Muscle of leg (tissue), 16 donors: ENCODE measurements at places on chromosomes 6 and 20. TPM values are rescaled to one million over a fixed set of nuclear protein-coding genes. Genes with fewer than 3 reads are reported as not detected.

Gene BTNL2
- 0.36 TPM for polyA plus RNA-seq

Gene TUBB2B
- 63.5 TPM for polyA plus RNA-seq

Gene NKX2-4
- polyA plus RNA-seq = not detected

Gene GPX5
- polyA plus RNA-seq = not detected

Gene HLA-DRB1
- polyA plus RNA-seq = 8.4 TPM

Gene SH3BGRL2
- 9.0 TPM for polyA plus RNA-seq

Gene LTB
- polyA plus RNA-seq = 2.9 TPM

Gene LPA
- not detected for polyA plus RNA-seq

Gene DCDC2
- polyA plus RNA-seq = 0.16 TPM

Gene KIAA0408
- polyA plus RNA-seq = 14.1 TPM

Gene QRSL1
- polyA plus RNA-seq = 13.9 TPM

Gene CST2
- not detected for polyA plus RNA-seq

Gene PPIL1
- polyA plus RNA-seq = 36.2 TPM

- peak; percentile 7 for DNase-seq
Observed at GRCh38 chr6:18681832-18682503, 294.8 kb downstream of the RNF144B start.

DNA sequence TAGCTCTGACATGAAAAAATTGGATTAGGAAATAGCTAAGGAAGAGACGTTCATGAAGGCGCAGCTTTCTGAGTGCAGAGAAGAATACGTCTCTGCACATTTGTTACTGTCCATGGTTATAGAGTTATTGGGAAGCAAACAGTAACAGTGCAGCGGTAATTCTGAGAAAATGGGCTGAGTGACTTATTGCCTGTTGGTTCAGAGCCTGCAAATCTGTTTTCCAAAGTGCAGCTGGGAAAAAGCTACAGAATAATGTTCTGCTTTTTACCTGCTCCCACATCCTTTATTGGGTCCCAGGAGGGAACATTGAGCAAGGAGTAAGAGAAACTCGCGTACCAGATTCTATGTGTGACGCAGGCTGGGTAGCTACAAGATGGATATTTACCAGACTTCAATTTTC, 160.2 kb downstream of the BTBD3 start:
- peak; percentile 85 for DNase-seq

DNA sequence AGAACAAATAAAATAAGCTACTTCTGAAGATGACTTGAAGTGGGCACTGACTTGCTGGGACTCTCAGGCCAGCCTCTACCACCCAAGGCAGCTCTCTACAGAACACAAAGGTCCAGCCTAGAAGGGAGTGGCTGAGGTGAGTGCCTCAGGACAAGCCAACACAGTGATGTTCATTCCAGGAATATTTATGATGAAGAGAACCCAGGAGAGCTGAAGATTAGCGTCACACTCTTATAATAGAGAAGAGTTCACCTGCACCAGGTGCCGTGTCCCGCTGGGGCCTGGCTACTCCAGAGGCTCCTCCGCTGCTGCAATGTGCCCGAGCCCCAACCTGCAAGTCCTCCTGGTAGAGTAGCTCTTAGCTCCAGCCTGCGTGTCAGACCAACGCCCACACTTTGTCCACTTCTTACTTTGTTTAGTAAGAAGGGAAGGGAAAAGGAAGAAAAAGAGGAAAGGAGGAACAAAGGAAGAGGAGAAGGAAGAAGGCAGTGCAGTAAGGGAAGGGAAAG, 182.4 kb upstream of the QKI start:
- no peak for DNase-seq

- no peak for DNase-seq
Observed at GRCh38 chr6:76004202-76004601, 68.3 kb downstream of the IMPG1 start.

DNA sequence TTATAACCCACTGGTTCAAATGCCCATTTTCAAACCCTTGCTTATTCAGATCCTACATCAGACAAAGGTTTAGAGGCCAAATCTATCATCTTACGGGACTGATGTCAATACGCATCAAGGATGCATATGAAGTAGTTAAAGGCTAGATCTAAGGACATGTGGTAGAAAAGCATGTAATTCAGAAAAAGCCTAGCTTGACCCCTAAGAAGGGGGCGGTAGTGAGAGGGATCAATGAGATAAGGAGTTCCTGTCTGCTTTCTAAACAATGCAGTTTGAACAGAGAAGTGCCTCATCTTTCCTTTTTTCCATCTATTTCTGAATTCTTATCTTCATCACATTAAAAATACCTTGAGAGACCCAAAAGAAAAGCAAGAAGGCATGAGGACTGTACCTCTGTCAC, 237.7 kb downstream of the ARHGAP18 start:
- DNase-seq = no peak

- DNase-seq = peak; percentile 83
Observed at GRCh38 chr6:149060985-149061760, 256.3 kb upstream of the TAB2 start.

DNA sequence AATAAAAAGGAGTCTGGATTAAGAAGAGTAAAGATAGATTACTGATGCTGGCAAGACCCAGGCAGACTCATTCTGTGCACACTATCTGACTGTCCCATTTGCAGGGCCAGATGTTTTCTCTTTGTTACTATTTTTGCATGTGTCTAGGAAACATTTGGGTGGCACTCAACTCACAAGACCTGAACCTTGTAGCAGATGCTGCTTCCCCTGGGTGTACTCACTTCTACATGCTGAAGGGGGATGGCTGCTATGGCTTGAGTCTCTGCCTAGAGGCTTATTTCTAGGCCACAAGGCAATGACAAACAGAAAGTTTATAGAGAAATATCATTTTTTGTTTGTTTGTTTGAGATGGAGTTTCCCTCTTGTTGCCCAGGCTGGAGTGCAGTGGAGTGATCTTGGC, 351.4 kb downstream of the FOXA2 start:
- DNase-seq = peak; percentile 79

- DNase-seq = no peak
Observed at GRCh38 chr6:54262971-54263370, 45.3 kb upstream of the TINAG start.

DNA sequence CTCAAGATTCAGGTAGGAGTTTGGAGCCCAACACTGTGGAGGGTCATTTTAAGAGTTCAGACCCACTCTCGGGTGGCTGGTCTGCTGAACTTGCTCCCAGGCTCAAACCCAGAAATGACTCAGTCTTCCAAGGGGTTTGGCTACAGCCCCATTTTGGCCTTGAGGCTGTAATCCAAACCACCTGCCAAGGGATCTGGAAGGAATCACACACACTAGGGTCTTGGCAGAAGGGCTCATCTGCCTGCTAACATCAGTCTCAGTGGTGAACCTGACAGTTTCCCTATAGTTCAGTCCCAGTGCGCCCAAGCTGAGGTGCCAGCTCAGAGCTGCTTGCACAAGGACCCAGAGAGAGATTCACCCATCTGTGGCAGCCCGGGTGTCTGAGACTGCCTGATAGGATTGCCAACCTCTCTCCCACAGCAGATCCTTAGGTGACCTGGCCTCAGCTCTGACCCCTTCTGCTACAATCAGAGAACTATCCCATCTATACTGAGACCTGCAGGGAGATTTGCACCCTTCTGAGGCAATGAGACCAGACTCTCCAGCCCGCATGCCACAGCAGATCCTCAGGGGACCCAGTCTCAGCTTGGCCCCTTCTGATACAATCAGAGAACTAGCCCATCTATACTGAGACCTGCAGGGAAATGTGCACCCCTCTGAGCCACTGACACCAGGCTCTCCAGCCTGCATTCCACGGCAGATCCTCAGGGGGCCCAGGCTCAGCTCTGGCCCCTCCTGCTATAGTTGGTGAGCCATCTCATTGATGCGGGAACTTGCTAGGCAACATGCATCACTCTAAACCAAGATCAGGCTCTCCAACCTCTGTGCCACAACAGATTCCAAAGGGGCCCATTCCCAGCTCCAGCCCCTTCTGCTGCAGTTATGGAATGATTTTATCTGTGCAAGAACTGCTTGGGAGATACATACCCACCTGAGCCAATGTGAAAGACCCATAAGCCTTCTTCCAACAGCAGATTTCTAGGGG, 48.2 kb downstream of the THBS2 start:
- DNase-seq = peak; percentile 62

- no peak for DNase-seq
Observed at GRCh38 chr6:12334526-12335130, 44.5 kb downstream of the EDN1 start.

- DNase-seq = no peak
Observed at GRCh38 chr6:75085931-75086635, 119.8 kb downstream of the COL12A1 start.

GRCh38 chr6:5089481-5090438, 4.6 kb downstream of the PPP1R3G start:
- DNase-seq = no peak

- DNase-seq = no peak
Observed at GRCh38 chr6:136404007-136404406, 114.4 kb upstream of the BCLAF1 start.
